ENCODE measurements at places on chromosomes 4 and X. TPM values are rescaled to one million over a fixed set of nuclear protein-coding genes. Genes with fewer than 3 reads are reported as not detected.

DNA sequence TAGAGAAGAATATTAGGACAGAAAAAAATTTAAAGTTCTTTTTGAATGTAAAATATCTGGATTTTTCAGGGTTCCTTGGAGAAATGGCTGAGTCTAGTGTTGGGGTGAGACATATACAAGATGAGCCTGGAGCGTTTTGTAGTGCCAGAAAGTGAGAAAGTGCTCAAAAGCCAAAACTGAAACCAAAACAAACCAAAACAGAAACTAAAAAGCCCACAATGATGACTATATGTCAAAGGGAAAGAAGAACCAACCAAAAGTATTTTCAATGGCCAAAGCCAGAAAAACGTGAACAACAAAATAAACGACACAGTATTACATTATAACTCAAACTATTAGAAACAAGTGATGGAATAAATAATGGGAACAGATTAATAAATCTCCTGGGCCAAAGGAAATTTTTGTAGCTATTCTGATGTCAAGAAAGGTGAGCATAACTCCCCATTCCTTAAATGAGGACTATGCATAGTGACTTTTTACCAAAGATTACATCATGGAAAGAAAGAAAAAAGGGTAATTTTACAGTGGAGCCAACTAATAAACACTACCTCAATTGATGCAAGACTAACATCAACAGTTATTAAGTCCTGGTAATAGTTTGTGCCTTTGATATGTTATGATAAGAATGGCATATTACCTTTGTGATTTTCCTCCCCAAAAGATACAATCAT lies 1137.6 kb downstream of the C4orf33 start:
- no peak for DNase-seq

The VEGFD gene
- not detected for total RNA-seq

DNA sequence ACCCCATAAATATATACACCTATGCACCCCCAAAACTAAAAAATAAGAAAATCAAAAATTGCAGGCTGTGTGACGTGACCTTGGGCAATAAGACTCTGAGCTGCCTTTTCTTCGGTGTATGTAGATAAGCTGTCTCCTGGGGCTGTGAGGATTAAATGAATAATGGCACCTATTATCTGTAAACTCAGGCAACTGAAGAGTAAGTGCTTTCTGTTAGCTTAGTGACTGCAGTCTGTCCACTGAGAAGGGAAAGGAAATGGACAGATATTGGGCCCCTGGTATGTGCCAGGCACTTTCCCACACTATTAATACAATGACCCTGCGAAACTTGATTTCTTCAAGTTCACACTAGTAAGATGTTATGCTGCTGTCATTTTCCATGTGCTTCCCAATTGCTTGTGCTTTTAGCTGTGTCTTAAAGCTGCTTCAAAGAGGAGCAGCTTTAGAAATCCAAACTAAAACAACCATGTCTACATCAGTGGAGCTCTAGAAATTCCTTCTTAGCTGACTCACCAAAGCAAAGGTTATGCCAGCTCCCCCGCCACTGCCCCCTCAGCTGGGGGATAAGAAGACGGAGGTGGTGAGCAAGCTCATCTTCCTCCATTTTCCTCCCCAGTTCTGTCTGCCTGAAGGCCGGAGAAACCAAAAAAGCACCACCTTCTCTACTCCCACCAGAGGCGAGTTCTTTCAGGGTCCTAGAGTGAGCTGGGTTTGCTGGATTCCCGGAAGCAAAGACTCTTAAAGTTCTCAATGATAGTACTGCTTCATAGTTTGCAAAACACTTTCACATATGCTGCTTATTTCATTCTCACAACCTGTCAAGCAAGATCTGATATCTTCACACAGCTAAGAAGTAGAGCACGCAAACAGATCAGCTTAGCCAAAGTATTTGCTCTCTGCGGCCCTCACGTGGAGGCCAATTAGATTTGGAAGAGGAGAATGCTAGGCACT lies 8.8 kb upstream of the DGAT2L6 start:
- no peak for DNase-seq

The RAB33A gene
- total RNA-seq, result 4.4 TPM

- DNase-seq, result no peak
Observed at GRCh38 chr4:176668324-176668723, 124.4 kb downstream of the VEGFC start.

The EDNRA gene
- not detected for total RNA-seq

- DNase-seq, result no peak
Observed at GRCh38 chr4:102736636-102737549, 23.9 kb downstream of the MANBA start.

The CNKSR2 gene
- 12.6 TPM for total RNA-seq

DNA sequence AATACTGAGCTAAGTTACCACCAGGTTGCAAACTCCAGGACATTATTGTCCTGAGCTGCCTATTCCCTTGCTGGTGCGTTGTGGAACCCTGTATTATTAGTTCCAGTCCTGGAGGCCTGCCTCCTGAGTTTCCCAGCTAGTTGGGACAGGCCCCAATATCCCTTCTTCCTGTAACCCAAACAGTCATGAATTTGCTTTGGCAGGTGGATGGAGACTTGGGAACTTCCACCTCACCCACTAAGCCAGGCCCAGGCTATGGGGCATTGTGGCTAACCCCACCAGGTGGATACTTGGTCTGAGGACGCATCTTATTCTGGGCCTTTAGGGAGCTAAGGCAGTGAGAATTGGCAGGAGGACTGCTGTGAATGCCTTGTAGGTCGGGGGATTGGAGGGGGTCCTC lies 5.0 kb downstream of the RBM3 start:
- no peak for DNase-seq

The AREG gene
- 1.1 TPM for total RNA-seq

DNA sequence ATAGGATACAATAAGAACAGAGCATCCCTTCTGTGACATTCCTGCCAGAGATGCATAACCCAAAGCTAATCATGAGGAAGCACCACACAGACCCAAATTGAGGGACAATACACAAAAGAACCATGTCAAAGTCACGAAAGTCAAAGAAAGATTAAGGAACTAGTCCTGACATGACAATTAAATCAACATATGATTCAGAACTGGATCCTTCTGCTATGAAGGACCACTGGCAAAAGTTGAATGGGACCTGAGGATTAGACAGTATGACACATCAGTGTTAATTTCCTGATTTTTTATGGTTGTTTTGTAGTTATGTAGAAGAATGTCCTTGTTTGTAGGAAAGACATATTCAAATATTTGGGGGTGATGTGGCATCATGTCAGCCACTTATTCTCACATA lies 13.9 kb downstream of the ACOT9 start:
- no peak for DNase-seq

The LRCH2 gene
- not detected for total RNA-seq

DNA sequence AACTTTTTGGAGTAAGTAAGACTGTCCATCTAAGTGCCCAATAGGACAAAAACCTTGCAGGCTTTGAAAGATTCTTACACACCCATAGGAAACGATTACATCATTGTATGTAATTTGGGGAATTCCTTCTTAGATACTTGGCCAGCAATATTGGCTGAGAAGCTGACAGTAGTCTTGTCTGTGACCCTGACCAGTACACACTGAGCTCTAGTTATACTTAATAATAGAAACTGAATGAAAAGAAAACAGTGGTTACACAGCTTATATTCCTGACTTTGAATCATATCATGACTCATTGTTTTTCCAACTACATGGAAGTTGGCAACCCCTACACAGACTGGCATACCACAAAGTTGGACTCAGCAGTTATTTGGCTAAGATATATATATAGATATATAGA lies 7.1 kb upstream of the TLR2 start:
- DNase-seq, result no peak

The CXCL8 gene
- total RNA-seq, result 0.68 TPM

DNA sequence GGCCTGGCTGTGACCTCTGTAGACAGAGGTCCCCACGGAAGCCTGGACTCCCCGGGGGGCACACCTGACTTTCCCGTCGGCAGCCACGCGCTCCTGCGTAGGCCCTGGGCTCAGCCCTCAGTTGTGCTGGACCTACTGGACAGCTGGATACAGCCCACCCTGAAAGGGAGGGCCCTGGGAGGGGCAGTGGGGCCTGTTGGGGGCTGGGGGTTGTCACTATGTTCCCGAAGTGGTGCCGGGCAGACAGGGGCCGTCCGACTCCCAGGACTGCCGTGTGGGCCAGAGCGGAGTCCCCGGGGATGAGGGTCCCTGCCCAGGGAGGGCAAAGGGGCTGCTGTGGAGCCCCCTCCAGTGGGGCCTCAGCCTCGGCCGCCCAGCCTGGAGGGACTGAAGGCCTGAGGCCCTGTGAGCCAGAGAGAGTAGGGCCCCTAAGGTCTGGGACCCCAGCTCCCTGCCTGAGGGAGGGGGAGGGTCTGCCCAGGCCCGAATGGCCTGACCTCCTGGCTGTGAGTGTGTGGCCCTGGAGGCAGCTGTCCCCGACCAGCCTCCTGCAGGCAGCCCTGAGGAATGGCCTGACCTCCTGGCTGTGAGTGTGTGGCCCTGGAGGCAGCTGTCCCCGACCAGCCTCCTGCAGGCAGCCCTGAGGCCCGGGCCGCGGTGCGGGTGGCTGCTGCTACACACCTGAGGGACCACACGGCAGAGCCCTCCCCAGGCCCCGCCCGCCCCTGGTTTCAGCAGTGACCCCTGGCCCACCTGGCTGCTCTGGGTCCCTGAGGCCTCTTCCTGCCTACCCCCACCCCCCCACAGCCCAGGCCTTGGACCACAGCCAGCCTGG lies 25.8 kb downstream of the FGFRL1 start:
- no peak for DNase-seq

Measured in T-cell (primary cell).